ENCODE measurements at places on chromosomes 6 and 20. TPM values are rescaled to one million over a fixed set of nuclear protein-coding genes. Genes with fewer than 3 reads are reported as not detected.

The LY6G6C gene
- 0.41 TPM for total RNA-seq

The LSM2 gene
- 79.8 TPM for total RNA-seq

The CD164 gene
- total RNA-seq, result 36.8 TPM

The TEAD3 gene
- 2.5 TPM for total RNA-seq

The TFAP2B gene
- total RNA-seq, result 0.22 TPM

The RAET1G gene
- total RNA-seq, result not detected

The GSTA3 gene
- total RNA-seq, result not detected

The STMND1 gene
- 0.31 TPM for total RNA-seq

The MUCL3 gene
- 2.2 TPM for total RNA-seq

The PABPC1L gene
- total RNA-seq, result 8.0 TPM

All from motor neuron (in vitro differentiated cells).